ENCODE measurements at places on chromosomes 13 and 19.

DNA sequence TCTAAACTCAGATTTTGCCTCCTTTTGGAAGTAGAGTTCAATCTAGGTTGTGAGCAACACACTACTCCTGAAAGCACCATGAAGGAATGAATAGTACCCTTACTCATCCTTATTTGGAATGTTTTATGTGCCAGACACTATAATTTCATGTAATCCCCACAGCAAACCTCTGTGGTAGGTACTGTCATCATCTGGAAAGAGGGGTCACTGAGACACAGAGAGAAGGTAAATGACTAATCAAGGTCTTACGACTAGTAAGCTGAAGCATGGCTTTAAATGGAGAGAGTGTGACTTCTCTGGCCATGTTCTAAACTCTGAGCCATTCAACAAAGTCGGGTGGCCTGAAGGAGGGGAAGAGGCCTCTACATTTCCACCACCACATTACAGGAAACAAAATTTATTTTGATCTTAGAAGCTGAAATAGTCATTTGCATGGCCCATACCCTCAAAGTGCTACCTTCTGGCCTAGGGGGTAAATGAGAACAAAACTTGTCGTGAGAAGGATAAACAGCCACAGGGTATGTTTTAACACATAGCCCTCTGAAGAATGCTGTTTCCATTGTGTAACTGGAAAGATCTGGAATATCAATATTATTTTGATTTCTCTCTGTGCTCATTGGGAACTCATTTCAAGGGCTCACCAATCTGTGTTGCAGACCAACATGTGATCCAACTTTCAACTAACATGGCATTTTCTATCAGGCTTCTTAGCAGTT is 180.8 kb upstream of the RFC3 start:
- no peak for DNase-seq

- no peak for DNase-seq
Observed at GRCh38 chr13:30105381-30105780, 202.0 kb downstream of the KATNAL1 start.

GRCh38 chr19:750640-751423 is at the start of gene MISP:
MISP (plus strand) TSS chr19:751112; CDS start chr19:756947, 5,835 bp downstream.
- no peak for DNase-seq

DNA sequence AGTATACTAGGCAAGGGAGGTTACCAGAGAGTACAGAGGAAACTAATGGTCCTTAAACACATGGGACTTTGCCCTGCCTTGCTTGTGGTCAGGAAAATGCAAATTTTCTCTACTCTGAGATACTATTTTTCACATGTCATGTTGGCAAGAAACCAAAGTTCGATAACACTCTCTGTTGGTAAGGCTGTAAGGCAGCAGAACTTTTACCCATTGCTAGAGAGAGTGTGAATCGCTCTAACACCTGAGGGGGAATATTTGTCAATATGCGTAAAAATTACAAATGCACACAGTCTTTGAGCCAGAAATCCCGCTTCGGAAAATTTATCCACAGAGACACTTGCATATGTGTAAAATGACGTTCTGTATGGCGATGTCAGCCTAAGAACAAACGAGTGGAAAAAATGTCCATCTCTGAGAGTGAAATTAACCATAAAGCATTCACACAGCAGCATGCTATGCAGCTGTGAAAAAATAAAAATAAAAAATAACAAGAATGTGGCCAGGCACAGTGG is 9.5 kb upstream of the RFX1 start:
- DNase-seq = no peak

DNA sequence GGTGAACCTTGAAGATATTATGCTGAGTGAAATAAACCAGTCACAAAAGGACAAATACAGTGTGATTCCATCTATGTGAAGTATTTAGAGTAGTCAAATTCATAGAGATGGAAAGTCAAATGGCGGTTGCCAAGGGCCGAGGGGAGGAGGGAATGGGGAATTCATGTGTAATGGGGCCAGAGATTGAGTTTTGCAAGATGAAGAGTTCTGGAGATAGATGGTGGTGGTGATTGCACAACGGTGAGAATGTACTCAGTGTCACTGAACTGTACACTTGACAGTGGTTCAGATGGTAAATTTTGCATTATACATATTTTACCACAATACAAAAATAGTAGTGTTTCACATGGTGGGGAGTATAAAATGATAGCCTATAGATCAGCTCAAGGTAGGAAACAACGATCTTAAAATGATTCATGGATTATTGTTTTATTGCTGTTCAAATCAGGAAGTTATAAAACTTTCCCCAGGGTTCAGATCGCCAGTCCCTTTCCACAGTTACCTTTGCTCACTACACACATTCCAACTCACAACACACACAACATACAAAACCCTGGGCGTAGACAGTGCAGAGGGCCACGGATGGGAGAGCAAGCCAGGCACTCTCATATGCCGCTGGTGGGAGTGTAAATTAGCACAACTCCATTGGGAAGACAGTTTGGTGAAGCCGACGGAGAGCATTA is 219.9 kb downstream of the ZIC5 start:
- no peak for DNase-seq

DNA sequence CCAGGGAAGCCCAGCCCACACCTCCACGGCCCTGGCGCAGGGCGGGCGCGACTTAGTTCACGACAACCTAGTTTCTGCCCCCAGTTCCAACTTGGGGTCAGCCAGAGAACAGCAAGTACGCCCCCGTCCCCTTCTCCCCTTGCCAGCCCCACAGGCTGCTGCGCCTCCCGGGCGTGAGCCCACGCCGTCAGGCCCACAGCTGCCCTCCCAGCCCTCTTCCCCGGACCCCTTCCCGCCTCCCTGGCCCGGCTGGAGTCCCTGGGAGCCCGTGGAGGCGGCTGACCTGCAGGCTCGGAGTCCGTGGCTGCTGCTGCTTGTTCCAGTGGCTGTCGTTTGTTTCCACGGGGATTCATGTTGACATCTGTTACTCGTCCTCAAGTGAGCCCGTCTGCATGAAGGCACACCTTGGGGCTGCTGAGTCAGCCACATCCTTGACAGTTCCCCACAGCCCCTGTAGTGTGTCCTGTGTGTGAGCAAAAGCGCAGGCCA is 86.0 kb downstream of the ATP11A start:
- no peak for DNase-seq

- DNase-seq = no peak
Observed at GRCh38 chr19:30936276-30936675, 413.0 kb downstream of the TSHZ3 start.

All from retinal pigment epithelial cell (primary cell).